ENCODE measurements at places on chromosomes 16 and 17. TPM values are rescaled to one million over a fixed set of nuclear protein-coding genes. Genes with fewer than 3 reads are reported as not detected.

GCGR gene
- total RNA-seq = not detected

MYL11 gene
- total RNA-seq = not detected

CNGB1 gene
- total RNA-seq = 0.21 TPM

CLEC10A gene
- not detected for total RNA-seq

EFCAB5 gene
- total RNA-seq = 0.30 TPM

KRT36 gene
- not detected for total RNA-seq

DNA sequence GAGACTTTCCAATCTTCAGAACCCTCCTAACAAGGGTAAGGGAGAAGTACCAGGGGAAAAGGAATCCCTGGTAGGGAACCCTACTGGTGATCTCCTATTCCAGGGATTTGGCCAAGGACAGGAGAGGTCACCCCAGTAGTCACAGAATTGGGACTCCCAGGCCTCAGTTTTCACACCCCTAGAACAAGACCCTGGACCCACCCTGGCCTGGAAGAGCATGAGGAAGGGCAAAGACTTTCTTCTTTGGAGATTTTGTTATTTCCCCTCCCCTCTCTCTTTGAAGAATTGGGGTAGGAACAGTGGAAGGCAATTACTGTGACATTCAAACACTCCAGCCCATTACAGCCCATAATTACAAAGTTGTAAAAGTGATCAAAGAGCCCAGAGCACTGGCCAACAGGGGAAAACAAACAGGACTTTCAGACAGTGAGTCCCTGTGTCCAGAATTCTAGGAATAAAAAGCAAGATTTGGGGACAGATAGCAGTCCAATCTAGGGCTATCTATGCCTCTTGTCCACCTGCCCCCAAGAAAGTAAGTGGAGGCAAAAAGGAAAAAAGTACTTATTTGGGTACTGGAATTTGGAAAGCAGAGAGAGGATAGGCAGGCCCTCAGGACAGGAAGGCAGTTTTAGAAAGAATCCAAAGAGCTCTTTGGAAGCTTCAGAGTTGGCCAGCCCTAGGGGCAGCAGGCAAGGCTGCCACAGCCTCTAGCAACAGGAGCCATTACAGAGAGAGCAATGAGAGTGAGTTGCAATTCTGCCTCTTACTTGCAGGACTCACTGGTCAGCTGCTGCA lies 13.4 kb upstream of the SUPT4H1 start:
- peaks cover 35% of the 10 kb centered on the region for H3K4me1 ChIP-seq
- no peak for DNase-seq
- H3K27me3 ChIP-seq = no peaks in the 10 kb centered on the region
- no peaks in the 10 kb centered on the region for H3K36me3 ChIP-seq
- H3K27ac ChIP-seq = peak overlapping the region; percentile 32

DNA sequence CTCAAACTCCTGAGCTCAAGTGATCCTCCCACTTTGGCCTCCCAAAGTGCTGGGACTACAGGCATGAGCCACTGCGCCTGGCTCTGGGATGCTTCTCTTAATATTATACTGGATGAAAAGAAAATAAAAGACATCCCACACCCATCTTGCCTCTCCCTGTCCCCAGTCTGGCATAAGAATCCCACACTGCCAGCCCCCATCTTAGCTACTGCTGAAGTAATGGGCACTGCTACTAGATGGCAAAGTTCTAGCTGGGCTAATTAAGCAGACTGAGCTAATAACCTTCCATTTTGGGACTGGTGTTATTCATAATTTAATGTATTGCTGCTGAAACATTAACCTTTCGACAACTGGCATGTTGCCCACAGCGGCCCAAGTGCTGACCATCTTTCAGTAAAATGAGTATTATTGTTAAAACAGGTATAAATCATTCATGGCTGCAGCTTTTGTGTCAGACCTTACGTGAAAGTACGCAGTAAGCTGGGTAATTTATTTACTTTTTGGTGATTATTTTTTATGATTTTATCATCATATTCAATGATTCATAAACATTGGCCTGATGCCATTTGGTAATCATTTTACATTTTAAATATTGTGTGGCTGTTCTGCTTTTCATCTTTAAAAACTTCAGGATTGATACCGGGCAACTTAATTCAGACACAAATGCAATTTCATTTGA lies 47.4 kb upstream of the ZFHX3 start:
- H3K4me1 ChIP-seq = peaks cover 50% of the 10 kb centered on the region
- no peaks in the 10 kb centered on the region for H3K36me3 ChIP-seq
- no peaks in the 10 kb centered on the region for H3K27me3 ChIP-seq
- DNase-seq = no peak
- H3K4me3 ChIP-seq = no peak overlapping the region

- peaks cover 17% of the 10 kb centered on the region for H3K27me3 ChIP-seq
- no peak overlapping the region for H3K27ac ChIP-seq
- no peak overlapping the region for H3K4me3 ChIP-seq
- no peaks in the 10 kb centered on the region for H3K36me3 ChIP-seq
- DNase-seq = no peak
Measured at GRCh38 chr16:85395207-85395912, 217.8 kb upstream of the GSE1 start.

DNA sequence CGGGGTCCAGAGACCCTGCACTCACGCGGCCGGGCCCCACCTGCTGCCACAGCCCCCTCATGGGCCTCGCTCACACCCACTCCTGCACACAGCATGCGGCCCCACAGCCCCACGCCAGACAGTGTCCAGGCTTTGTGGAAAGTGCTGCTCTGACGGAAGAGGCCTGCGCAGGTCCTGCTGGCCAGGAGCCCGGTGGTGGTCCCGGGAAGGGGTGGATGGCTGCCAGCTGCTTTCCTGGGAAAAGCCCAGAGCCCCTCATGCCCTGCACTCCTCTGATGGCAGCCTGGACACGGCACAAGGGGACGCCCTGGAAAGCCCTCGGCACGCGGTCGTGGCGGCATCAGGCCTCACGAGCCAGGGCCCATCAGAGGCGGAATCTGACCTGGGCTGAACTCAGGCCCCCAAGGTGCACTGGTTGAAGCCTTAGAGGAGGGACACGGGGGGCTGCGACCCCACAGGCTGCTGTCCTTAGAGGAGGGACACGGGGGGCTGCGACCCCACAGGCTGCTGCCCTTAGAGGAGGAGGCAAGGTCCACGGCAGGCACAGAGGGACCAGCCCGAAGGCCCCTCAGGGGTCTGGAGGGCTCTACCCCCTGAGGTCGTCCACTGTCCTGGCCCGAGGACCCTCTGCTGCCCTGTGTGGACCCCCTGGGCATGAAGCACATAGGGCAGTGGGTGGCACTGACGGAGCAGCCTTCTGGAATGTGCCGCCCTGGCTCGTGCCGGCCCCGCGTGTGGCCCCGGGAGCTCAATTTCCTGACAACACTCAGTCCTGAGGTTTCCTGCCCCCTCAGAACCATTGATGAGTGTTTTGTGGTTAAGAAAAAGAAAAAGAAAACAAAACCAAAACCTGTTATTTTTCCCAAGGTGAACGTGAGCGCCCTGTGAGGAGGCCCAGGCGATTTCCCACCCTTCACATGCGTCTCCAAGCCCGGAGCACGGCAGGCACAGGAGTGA lies 22.1 kb downstream of the SOX8 start:
- no peak overlapping the region for H3K4me3 ChIP-seq
- no peak overlapping the region for H3K27ac ChIP-seq
- no peaks in the 10 kb centered on the region for H3K4me1 ChIP-seq

GRCh38 chr16:22375963-22376640 lies 1.7 kb upstream of the CDR2 start:
- DNase-seq = no peak
- H3K36me3 ChIP-seq = no peaks in the 10 kb centered on the region
- peaks cover 34% of the 10 kb centered on the region for H3K27me3 ChIP-seq
- no peak overlapping the region for H3K27ac ChIP-seq
- peaks cover 25% of the 10 kb centered on the region for H3K4me1 ChIP-seq

DNA sequence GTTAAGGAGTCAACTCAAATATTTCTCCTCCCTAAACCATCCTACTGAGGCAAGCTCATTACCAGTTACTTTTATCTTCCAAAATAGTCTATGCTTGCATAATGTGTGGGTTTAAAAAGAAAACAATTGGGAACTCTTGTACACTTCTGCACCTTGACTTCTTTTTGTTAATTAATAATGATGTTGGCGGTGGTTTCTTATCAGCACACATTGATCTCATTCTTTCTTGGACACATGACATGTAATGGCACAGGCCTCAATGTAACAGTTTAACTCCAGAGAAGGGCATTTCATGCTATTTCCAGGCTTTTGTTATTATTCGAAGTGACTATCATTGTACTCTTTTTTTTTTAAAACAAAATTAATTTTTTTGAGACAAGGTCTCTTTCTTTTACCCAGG lies 7.8 kb downstream of the PLCG2 start:
- no peak for DNase-seq
- no peak overlapping the region for H3K27ac ChIP-seq
- no peak overlapping the region for H3K4me3 ChIP-seq
- peaks cover 52% of the 10 kb centered on the region for H3K27me3 ChIP-seq

Data from neural crest cell (in vitro differentiated cells).